CD4-positive, CD25-positive, alpha-beta regulatory T cell (primary cell): ENCODE measurements at places on chromosomes 6 and 20. TPM values are rescaled to one million over a fixed set of nuclear protein-coding genes. Genes with fewer than 3 reads are reported as not detected.

ZNF334 gene
- total RNA-seq = 0.25 TPM

IFT52 gene
- total RNA-seq = 13.1 TPM

PTCRA gene
- total RNA-seq = 1.1 TPM

GTSF1L gene
- 1.1 TPM for total RNA-seq

SLC17A1 gene
- total RNA-seq = not detected

DNA sequence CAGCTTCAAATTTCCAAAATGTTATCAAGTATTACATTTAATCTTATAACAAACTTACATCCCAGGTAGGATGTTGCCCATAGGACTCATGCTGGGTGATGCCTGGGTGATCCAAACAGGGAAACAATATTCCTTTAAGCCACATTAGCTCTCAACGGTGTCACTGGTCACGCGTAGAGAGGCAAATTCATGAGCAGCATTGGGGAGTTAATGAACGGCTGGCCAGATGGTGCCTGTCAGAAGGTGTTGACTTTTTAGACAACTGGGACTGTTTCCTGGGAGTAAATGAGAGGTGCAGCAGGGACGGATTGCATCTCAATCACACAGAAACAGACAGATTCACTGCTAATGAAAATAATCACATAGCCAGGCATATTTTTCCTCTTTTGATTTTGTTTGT, 83.3 kb upstream of the ID4 start:
- no peaks in the 10 kb centered on the region for H3K36me3 ChIP-seq
- no peak overlapping the region for H3K27ac ChIP-seq
- no peaks in the 10 kb centered on the region for H3K27me3 ChIP-seq
- DNase-seq = no peak

DNA sequence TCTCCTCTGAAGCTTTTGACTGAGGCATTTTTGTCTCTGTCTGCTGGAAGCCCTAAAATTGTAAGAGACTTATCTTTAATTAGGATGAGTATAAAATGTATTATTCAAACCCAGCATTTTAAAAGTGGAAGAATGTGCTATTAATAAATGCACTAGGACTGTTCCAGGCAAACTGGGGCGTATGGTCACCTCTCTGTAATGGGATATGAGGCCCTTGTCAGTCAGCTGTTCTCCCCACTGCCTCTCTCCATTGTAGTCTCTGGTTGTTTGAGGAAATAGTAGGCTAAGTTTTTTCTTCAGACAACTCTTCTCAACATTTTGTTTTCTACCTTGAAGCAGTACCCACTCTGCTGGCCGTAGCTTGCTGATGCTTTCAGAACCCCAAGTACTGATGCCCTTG, 14.3 kb upstream of the DEF6 start:
- no peaks in the 10 kb centered on the region for H3K27me3 ChIP-seq
- no peaks in the 10 kb centered on the region for H3K4me1 ChIP-seq
- no peak for DNase-seq
- H3K4me3 ChIP-seq = no peak overlapping the region

- no peak for DNase-seq
- H3K27ac ChIP-seq = no peak overlapping the region
- H3K4me1 ChIP-seq = no peaks in the 10 kb centered on the region
- H3K36me3 ChIP-seq = no peaks in the 10 kb centered on the region
Observed at GRCh38 chr20:51359947-51360346, 182.6 kb downstream of the NFATC2 start.

DNA sequence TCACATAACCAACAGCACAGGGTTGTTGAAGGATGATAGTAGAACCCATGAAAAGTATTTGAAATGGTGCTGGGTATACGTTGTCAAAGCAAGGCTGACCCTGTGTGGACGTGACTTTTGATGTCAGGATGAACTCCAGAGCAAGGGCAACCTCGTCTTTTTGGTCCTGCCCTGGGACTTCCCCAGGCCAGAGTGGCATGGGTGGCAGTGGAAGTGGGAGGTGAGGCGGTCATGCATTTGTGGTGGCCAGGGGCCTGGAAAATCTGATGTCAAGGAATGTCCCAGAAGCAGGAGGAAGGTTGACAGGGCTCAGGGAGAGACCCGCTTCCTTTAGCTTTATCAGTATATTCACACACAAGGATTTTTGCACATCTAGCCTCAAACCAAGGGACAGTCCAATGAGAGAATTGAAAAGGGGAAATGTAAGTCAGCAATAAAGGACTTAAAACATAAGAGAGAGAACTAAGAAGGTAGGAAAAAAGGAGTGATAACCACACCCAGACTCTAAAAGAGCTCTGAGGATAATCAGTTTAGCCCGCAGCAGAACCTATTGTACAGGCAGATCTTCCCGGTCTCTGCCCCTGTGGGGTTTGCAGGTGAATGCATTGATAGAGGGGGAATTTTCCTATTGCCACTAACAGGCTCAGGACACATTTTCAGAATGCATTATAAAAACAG, 98.8 kb upstream of the HDGFL1 start:
- no peak overlapping the region for H3K27ac ChIP-seq
- no peaks in the 10 kb centered on the region for H3K4me1 ChIP-seq
- DNase-seq = no peak
- no peaks in the 10 kb centered on the region for H3K36me3 ChIP-seq
- no peaks in the 10 kb centered on the region for H3K27me3 ChIP-seq
- no peak overlapping the region for H3K4me3 ChIP-seq

DNA sequence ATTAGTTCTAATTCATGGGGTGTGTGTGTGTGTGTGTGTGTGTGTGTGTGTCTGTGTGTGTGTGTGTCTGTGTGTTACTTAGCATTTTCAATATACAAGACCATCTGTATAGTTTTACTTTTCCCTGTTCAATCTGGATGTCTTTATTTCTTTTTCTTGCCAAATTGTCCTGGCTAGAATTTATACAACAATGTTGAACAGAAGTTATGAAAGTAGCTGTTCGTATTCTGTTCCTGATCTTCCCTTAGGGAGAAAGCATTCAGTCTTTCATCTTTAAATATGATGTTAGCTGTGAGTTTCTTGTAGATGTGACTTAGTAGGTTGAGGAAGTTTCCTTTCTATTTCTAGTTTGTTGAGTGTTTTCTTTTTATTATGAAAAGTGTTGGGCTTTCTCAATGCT, 334.7 kb upstream of the RNF24 start:
- no peak overlapping the region for H3K27ac ChIP-seq
- H3K4me1 ChIP-seq = no peaks in the 10 kb centered on the region
- peaks cover 16% of the 10 kb centered on the region for H3K27me3 ChIP-seq
- no peak for DNase-seq
- H3K4me3 ChIP-seq = no peak overlapping the region

- H3K4me3 ChIP-seq = no peak overlapping the region
- no peaks in the 10 kb centered on the region for H3K36me3 ChIP-seq
- no peak for DNase-seq
- H3K27ac ChIP-seq = no peak overlapping the region
- peaks cover 23% of the 10 kb centered on the region for H3K4me1 ChIP-seq
- no peaks in the 10 kb centered on the region for H3K27me3 ChIP-seq
Observed at GRCh38 chr6:5172897-5173474, 87.8 kb downstream of the LYRM4 start.

- no peak overlapping the region for H3K4me3 ChIP-seq
- no peak for DNase-seq
- no peak overlapping the region for H3K27ac ChIP-seq
- no peaks in the 10 kb centered on the region for H3K4me1 ChIP-seq
- H3K27me3 ChIP-seq = no peaks in the 10 kb centered on the region
- no peaks in the 10 kb centered on the region for H3K36me3 ChIP-seq
Observed at GRCh38 chr6:76381612-76382011, 309.1 kb upstream of the IMPG1 start.

DNA sequence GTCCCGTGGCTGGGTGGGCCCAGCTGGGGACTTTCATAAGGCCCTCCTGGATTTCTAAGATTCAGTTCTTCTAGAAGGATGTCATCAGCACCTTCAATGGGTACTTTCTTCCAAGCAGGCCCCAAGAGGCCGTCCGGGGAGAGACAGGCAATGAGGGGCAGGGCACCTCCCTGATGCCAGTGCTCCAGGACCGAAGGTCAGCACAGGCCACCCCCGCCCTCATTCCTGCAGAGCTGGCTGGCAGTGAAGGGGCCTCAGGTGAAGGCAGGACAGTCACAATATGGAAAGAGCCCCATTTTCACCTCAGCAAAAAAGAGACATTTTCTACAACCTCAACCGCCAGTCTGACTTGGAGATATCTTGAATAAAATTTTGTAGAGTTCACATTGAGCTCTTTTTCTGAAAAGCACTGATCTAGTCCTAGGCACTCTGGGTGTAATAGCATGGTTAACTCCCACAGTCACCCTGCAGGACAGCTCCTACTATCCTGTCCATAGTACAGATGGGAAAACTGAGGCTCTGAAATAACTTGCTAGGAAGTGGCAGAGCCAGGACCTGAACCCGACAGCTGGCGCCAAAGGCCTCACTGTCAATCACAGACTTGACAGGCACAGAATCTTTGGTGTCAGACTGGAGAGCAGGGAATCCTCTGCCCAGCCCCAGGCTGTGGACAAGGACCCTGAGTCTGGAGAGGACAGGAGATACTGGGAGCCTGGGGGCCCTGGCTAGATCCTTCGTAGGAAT, 50.3 kb downstream of the RRBP1 start:
- H3K4me1 ChIP-seq = no peaks in the 10 kb centered on the region
- H3K27ac ChIP-seq = no peak overlapping the region
- peaks cover 17% of the 10 kb centered on the region for H3K36me3 ChIP-seq
